ENCODE measurements at places on chromosomes 11 and 22. TPM values are rescaled to one million over a fixed set of nuclear protein-coding genes. Genes with fewer than 3 reads are reported as not detected.
A peak's percentile ranks its signal among the peaks of the same experiment; 100 is the strongest.

DNA sequence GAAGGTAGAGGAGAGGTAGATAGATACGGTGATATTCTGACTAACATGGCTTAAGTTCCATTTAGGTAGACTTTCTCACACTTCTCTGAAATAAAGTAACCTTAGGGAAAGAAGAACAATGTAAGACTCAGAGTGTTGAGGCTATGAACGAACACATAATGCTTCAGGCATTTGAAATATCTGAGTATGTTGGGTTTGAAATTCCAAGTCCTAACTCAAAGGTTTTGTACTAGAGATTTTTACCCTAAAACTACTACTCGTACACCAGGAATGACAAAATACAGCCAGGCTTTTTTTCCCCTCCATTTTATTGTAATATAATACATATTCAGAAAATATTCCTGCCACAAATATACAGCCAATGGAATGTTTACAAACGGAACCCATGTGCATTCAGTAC, 592.6 kb downstream of the ETS1 start:
- H3K27me3 ChIP-seq: no peaks in the 10 kb centered on the region
- no peak overlapping the region for H3K4me3 ChIP-seq
- no peak overlapping the region for H3K27ac ChIP-seq
- no peaks in the 10 kb centered on the region for H3K36me3 ChIP-seq
- no peak for DNase-seq

- H3K4me3 ChIP-seq: no peak overlapping the region
- no peaks in the 10 kb centered on the region for H3K27me3 ChIP-seq
- no peaks in the 10 kb centered on the region for H3K4me1 ChIP-seq
- no peak overlapping the region for H3K27ac ChIP-seq
These were observed 9.4 kb upstream of the PLEKHB1 start for GRCh38 chr11:73637012-73637411.

GRCh38 chr11:75562836-75563484, 907 bp downstream of the SERPINH1 start:
- peak overlapping the region; percentile 99 for H3K4me3 ChIP-seq
- H3K4me1 ChIP-seq: peaks cover 60% of the 10 kb centered on the region
- no peaks in the 10 kb centered on the region for H3K36me3 ChIP-seq
- H3K27me3 ChIP-seq: no peaks in the 10 kb centered on the region
- peak; percentile 63 for DNase-seq

DNA sequence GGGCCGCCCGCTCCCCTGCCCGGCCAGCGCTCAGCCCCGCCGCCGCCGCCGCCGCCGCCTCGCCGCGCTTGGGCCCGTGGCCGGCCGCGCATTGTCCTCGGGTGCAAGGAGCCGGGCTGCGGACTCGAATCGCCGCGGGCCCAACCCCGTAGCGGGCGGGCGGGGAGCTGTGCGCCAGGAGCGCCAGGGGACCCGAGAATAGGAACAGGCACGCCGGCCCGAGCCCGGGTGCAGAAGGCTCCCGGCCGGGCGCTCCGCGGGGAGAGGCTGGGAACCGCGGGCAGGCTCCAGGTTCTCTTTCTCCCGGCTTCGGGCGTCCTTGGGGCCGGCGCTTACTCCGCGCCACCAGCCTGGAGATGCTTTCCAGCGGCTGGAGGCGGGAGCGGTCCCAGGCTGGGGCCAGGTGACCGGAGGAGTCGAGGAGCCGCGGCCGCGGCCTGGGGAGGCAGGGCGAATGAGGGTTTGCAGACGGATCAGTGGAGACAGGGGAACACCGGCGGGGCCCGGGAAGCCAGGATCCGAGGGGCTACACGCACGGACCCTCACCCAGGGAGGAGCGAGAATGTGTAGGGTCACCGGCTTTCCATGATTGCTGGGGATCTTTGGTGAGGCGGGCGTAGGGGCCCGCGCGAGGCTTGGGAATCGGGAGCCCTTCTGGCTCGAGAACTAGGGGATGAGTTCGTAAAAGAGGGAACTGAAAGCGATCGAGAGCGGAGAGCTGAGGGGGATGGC, 726 bp downstream of the PKNOX2 start:
- no peaks in the 10 kb centered on the region for H3K36me3 ChIP-seq
- H3K4me1 ChIP-seq: peaks cover 19% of the 10 kb centered on the region
- H3K27me3 ChIP-seq: no peaks in the 10 kb centered on the region
- peak; percentile 58 for DNase-seq
- H3K4me3 ChIP-seq: no peak overlapping the region

The HINFP gene
- 33.6 TPM for polyA plus RNA-seq

The OR51B2 gene
- not detected for polyA plus RNA-seq

The SLC7A4 gene
- polyA plus RNA-seq: 3.2 TPM
